ENCODE measurements at places on chromosomes 1 and 21.

GRCh38 chr1:115266729-115267421 lies 71.2 kb downstream of the NGF start:
- DNase-seq, result no peak

DNA sequence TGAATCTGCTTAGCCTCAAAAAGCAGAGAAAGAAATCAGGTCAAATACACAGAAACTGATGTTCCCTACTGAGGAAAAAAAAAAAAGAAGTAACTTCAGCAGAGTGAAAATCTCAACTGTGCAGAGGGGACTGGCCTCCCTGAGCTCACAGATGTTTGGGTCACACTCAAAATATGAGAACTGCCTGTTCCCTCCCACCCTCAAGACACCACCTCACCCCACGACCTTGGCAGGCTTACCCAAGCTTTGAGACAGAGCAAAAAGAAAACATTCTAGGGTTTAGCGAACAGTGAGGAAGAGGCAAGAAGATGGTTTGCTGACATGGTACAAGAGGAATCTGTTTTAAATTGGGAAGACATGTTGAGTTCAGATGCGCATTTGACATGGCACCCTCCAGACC lies 48.8 kb downstream of the NID1 start:
- no peak for DNase-seq

DNA sequence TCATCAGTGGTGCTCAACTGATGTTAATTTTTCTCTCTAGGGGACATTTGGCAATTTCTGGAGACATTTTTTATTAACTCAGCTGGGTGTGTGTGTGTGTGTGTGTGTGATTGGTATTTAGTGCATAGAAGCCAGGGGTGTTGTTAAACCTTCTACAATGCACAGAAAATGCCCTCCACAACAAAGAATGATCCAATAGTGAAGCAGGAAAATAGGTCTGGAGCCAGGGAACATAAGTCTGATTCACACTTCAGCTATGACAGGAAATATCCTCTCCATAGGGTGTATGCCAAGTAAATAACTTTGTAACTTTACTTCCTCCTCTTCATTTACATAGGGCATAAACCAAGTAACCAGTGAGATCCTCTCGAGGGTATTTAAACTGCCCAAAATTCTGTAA lies 25.1 kb upstream of the TMEM61 start:
- DNase-seq, result no peak

- no peak for DNase-seq
Observed at GRCh38 chr1:23029337-23029736, 10.1 kb downstream of the KDM1A start.

GRCh38 chr1:199273837-199274379 lies 635.1 kb downstream of the PTPRC start:
- DNase-seq, result no peak

GRCh38 chr1:203038891-203039608 lies 12.8 kb downstream of the PPFIA4 start:
- peak; percentile 75 for DNase-seq

- DNase-seq, result no peak
Observed at GRCh38 chr1:168825820-168826219, 96.8 kb upstream of the DPT start.

GRCh38 chr1:196669051-196669450 lies 17.2 kb downstream of the CFH start:
- DNase-seq, result no peak

DNA sequence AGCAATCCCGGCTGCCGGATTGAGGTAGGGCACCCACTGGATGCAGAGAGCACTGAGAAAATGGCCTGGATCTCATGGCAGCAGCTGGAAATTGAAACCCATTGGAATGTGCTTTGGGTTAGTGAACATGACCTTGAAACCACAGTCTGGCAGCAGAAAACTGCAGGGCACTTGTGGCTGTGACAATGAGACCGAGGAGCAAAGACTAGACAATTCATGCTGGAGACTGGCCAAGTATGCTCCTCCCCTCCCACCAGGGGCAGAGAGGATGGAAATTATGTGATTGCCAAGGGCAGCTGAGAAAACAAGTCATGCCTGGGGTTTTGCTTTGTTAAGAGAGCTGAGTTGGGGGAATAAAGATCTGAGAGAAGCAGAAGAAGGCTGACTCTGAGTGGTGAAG lies 60.7 kb downstream of the ZNF697 start:
- no peak for DNase-seq

DNA sequence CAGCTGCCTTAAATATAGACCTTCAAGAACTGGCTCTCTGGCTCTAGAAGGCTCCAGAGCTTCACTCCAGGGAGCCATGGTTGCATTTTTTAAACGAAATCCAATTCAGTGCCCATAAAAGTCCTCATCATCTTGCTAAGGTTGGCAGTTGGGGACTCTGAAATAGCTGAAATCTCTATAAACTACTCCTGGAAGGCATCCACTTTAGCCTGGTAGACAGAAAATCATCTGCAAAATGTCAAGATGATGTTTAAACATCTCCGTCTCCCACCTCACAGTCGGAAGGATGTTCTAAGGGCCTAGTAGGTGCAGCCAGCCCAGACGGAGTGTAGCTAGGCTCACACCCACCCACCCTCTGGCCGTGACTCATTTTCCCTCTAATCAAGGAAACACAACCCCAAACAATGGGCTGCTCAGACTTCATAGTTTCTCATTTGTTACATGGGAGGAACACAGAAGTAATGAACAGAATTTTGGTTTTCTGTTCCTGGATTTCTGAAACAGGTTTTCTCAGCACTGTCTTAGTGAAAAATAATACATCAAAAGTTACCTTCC lies 235.4 kb upstream of the KAZN start:
- DNase-seq, result no peak

DNA sequence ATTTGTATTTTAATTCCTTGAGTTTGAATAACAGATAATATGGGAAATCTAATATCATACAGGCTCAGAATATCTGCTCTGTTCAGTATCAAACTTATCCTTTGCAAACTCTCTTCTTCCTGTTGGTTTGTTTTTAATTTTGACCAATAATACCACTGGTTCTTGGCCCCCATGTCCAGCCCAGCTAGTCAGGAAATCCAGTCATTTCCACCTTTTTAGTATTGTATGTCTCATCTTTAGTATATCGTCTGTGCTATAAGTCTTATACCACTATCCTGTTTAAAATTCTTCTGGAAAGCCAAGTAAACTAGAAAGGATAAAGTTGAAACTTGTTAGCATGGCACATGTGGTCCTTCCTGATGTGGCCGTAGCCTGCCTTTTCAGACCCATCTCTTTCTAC lies 10.7 kb downstream of the SCCPDH start:
- DNase-seq, result no peak

GRCh38 chr1:98706173-98706843 lies 44.8 kb downstream of the SNX7 start:
- DNase-seq, result no peak

DNA sequence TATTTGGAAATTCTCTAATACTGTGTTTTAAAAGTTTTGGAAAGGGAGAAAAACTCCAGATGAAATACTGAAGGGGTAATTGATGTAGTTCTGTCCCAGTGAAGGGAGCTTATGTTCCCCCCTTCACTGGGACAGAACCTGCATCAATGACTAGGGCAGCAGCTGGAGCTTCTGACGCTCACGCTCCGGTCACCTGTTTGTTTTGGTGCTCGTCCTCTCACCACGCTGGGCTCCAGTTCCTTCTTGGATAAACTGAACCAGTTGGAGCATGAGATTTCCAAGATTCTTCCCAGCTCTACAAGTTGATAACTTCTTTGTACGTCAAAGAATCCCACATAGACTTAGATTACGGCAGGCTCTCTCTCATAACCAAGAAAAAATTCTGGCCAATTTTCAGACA lies 51.4 kb upstream of the HNRNPU start:
- DNase-seq, result no peak

- DNase-seq, result no peak
Observed at GRCh38 chr21:39874759-39875158, 7.5 kb downstream of the PCP4 start.

DNA sequence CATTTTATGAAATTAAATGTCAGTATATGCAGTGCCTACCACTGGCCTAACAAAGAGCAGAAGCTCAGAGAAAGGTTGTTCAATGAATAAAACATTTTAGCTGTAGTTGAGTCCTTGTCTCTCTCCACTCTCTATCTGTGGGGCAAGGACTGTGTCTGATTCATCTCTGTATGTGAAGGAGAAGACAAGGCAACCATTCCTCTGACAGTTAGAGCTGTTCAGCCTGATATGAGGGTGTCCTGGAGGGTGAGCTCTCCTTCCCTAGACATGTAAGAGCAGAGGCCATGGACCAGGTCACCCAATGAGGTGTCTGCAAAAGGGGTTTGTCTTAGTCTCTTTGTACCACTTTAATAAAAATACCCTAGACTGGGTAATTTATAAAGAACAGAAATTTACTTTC lies 4.5 kb upstream of the PDZK1IP1 start:
- no peak for DNase-seq

- peak; percentile 50 for DNase-seq
Observed at GRCh38 chr1:78003070-78003746, 1.5 kb upstream of the DNAJB4 start.

DNA sequence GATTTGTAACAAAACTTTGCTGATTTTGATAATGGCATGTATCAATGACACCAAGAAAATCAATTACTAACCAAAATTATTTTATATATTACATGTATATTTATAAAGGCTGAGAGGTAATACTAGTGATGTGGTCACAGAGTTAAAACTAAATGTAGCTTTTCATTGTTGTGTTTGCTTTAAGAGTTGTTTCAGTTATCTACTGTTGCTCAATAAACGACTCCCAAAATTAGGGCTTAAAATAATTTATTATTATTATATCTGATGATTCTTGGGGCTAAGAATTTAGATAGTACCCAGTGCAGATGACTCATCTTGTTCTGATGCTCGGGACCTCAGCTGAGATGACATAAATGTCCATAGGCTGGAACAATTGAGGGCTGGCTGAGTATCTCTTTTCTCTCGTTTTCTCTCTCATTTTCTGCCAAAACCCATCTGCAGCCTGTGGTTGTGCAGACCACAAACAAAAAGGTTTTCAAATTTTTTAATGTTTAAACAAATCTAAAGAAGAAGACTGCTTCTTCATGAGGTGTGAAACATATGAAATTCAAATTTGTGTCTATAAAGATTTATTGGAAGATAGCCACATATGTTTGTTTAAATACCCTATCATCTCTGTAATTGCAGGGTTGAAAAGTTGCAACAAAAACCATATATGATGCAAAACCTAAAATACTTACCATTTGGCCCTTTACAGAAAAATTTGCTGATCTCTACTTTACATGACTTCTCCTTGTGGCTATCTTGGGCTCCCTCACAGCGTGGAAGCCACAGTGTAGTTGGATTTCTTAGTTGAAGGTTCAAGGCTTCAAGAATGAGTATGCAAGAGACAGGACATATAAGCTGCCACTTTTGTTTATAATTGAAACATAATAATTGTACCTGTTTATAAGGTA lies 14.8 kb upstream of the PTPRC start:
- DNase-seq, result no peak
